ENCODE measurements at places on chromosomes 12 and 14.

GRCh38 chr12:122162976-122163375 is 11.0 kb downstream of the IL31 start:
- no peak for DNase-seq

DNA sequence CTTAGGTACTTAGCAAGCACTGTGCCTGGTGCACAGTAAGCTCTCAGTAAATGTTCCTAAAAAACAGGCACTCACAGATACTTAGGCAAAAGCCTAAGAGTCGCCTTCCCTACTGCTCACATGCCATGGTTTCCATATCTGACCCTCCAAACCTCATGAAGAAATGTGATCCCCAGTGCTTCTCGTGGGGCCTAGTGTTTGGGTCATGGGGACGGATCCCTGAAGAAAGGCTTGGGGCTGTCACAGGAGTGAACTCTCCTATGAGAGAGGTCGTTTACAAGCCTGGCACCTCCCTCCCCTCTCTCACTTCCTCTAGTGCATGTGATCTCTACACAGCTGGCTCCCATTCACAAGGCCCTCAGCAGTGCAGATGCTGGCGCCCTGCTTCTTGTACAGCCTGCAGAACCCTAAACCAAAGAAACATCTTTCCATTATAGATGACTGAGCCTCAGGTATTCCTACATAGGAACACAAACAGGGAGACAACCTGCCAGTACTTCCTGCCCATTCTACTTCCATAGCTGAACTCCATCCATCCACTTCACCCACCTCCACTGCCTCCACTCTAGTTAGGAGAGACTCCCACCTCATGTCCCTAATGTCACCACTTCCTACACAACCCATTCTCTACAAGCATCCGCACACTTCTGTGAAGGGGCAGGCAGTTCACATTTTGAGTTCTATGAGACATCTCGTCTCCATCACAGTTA is 2.9 kb downstream of the SLC15A4 start:
- no peak for DNase-seq

GRCh38 chr12:131635491-131636122 is 75.3 kb upstream of the SFSWAP start:
- no peak for DNase-seq

DNA sequence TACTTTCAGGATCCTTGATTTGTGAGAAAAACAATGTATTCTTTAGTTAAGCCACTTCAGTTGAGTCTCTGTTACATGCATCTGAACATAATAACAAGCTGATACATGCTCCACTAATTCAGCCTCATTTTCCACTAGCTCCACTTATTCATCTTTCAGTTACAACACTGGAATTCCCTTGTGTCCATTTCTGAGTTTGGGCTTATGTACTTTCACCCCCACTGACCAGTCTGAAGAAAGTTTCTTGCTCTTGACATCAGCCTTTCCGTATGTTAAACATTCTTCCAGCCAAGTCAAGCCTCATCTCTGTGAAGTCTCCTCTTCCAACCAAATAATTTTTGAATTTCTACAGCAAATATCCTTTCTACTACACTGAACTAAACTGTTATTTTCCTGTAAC is 592.5 kb upstream of the NOVA1 start:
- no peak for DNase-seq
